PC-3 (cell line): ENCODE measurements at places on chromosomes 5 and 9.

- no peak overlapping the region for H3K4me3 ChIP-seq
- no peak for DNase-seq
- H3K27me3 ChIP-seq, result no peaks in the 10 kb centered on the region
- no peak overlapping the region for H3K27ac ChIP-seq
- no peaks in the 10 kb centered on the region for H3K4me1 ChIP-seq
Observed at GRCh38 chr9:33178972-33179697, 12.0 kb upstream of the B4GALT1 start.

GRCh38 chr9:35522187-35522586, 32.3 kb downstream of the RUSC2 start:
- DNase-seq, result no peak
- H3K27me3 ChIP-seq, result no peaks in the 10 kb centered on the region
- H3K36me3 ChIP-seq, result no peaks in the 10 kb centered on the region
- no peak overlapping the region for H3K4me3 ChIP-seq
- peaks cover 53% of the 10 kb centered on the region for H3K4me1 ChIP-seq
- no peak overlapping the region for H3K27ac ChIP-seq

DNA sequence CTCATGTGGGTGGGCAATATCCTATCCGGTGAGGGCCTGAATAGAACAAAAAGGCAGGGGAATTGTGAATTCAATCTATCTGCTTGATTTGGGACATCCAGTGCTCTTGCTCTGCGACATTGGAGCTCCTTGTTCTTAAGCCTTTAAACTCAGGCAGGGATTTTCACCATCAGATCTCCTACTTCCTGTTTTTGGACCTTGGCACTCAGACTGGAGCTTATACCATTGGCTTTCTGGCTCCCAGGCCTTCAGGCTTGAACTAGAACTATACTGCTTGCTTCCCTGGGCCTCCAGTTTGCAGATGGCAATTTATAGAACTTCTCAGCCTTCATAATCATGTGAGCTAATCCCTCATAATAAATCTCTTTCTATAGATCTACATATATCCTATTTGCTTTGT, 134.3 kb upstream of the CLINT1 start:
- H3K4me3 ChIP-seq, result no peak overlapping the region
- no peak overlapping the region for H3K27ac ChIP-seq
- peaks cover 22% of the 10 kb centered on the region for H3K27me3 ChIP-seq
- DNase-seq, result no peak

- no peak overlapping the region for H3K27ac ChIP-seq
- no peaks in the 10 kb centered on the region for H3K27me3 ChIP-seq
- H3K4me3 ChIP-seq, result no peak overlapping the region
Observed at GRCh38 chr9:69486498-69486897, 161.5 kb downstream of the ENTREP1 start.

GRCh38 chr9:272251-273213, 57.9 kb downstream of the DOCK8 start:
- no peaks in the 10 kb centered on the region for H3K4me1 ChIP-seq
- no peaks in the 10 kb centered on the region for H3K27me3 ChIP-seq
